ENCODE measurements at places on chromosomes 5 and 9. TPM values are rescaled to one million over a fixed set of nuclear protein-coding genes. Genes with fewer than 3 reads are reported as not detected.

DNA sequence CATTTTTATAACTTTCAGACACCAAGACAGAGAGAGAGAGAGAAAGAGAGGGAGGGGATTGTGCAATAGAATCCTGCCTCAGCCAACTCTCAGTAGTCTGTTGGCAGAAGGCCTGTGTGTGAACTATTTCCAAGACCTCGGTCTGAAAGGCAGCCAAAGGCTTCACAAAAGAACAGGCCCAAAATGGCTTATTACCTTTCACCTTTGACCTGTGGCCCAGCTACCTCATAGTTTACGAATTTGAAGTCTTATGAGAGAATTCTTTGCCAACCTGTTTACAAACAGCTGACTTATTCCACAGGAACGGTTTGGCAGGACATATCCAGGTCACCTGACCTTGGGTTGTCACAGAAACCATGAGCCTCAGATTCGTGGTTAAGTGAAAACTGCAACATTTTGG is 48.6 kb downstream of the NR2F1-AS1 start:
- DNase-seq: peak; percentile 48

- DNase-seq: no peak
Observed at GRCh38 chr9:115808108-115808507, 345.5 kb upstream of the PAPPA start.

- DNase-seq: no peak
Observed at GRCh38 chr5:115429345-115429940, 115.1 kb downstream of the FEM1C start.

GRCh38 chr5:126975796-126976195 is 54.6 kb downstream of the MARCHF3 start:
- no peak for DNase-seq

DNA sequence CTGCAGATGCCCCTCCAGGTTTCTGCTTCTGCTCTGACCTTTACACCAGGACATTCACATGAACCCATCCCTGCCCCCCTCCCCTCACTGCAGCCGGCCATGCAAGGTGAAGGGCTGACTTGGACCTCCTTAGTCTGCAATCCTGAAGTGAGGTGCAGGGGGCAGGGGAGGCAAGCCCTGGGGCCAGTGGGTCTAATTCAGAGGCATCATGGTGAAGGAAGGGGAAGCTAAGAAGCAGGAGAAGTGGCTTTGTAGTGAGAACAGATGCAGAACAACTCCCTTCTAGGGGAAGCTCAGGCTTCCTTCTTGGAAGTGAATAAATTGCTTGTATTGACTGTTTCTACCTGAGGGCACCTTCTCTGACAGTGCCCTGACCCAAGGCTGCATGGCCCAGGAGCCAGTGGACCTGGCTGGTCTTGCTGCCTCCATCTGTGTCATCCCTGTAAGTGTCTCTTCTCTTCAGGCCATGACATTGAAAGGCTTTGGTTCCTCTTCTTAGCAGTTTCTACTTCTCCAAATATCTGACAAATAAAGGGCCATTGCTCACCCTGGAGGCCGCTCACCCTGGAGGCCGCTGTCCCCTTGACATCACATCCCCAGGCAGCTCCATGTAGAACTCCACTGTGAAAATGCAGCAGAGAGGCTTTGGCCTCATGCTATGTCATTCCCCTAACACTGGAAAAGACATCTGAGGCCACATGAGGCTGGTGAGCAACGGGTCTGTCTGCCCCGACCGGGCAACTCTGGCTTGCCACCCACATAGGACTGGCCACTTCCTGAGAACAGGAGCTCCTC is 55.3 kb downstream of the GADD45G start:
- no peak for DNase-seq

ZFP37 gene
- polyA plus RNA-seq: 3.7 TPM

SPATA31A3 gene
- not detected for polyA plus RNA-seq

GRCh38 chr9:98311541-98311940 is 56.1 kb upstream of the TBC1D2 start:
- no peak for DNase-seq

DNA sequence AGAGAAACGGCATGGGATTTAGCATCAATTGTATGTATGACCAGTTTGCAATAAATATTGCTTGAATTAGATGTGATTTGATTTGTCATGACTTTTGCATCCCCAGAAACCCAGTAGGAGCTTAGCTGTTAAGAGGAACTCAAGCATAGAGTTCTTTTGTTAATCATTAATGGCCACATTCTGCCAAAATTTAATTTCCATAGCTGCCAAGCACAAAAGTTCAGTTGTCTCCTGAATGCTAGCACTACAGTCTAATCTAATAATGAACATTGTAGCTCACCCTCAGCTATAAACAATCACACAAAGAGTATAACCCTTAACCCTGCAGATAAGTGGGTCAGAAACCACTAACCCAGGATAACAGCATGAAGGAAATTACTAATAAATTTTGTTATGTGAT is 169.8 kb upstream of the GRAMD2B start:
- DNase-seq: no peak

PDCD1LG2 gene
- 0.81 TPM for polyA plus RNA-seq

- no peak for DNase-seq
Observed at GRCh38 chr9:135939351-135940265, 21.6 kb downstream of the UBAC1 start.

SHC3 gene
- polyA plus RNA-seq: 1.6 TPM

TTC33 gene
- 13.2 TPM for polyA plus RNA-seq
